ENCODE measurements at places on chromosomes 2 and 18.

DNA sequence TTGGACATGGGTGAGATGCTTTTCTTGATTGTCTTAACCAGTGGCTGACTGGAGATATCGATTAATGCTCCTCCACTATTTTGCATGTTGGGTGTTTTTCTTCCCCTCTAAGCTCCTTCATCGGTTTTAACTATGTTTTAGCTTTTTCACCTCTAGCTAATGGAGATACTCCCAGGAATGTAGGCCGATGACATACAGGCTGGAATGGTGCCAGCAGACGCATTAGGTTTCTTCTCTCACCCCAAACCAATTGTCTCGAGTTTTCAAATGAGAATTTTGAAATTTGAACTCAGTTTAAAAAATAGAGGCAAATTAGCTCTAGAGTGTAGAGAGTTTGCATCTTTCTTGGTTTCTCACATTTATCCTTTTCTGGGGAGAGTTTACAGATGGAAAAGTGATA lies 247.6 kb downstream of the RPRM start:
- DNase-seq = no peak

GRCh38 chr2:53275743-53276142 lies 491.9 kb upstream of the CHAC2 start:
- DNase-seq = no peak

GRCh38 chr2:231679908-231680284 lies 28.4 kb upstream of the PTMA start:
- DNase-seq = no peak

DNA sequence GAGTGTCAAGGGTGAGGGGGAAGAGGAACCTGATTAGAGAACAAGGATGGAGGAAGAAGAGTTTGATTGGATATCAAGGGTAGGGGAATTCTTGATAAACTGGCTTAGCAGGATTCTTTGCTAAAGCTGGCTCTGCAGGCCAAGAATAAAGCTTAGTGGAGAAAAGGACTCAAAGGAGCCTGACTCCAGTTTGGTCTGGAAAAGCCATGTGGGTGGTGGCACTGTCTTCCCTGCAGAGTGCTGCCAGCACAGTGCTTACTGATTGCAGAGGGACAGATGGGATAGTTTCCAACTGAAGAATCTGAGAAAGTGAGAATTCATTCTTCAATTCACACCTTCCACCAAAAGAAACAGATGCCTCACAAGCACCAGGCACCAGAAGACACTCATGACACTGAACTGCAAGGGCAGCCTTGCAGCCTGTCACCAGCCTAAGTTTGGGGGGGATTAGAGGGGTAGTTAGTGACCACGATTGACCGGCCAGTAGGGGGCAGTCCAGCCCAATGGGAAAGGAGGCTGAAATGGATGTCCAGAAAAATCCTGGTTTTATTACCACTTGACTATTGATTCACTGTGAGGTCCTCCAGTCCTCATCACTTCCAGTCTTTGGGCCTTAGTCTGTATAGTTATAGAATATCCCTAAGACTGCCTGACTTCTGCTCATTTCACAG lies 334.5 kb downstream of the SMAD2 start:
- no peak for DNase-seq

DNA sequence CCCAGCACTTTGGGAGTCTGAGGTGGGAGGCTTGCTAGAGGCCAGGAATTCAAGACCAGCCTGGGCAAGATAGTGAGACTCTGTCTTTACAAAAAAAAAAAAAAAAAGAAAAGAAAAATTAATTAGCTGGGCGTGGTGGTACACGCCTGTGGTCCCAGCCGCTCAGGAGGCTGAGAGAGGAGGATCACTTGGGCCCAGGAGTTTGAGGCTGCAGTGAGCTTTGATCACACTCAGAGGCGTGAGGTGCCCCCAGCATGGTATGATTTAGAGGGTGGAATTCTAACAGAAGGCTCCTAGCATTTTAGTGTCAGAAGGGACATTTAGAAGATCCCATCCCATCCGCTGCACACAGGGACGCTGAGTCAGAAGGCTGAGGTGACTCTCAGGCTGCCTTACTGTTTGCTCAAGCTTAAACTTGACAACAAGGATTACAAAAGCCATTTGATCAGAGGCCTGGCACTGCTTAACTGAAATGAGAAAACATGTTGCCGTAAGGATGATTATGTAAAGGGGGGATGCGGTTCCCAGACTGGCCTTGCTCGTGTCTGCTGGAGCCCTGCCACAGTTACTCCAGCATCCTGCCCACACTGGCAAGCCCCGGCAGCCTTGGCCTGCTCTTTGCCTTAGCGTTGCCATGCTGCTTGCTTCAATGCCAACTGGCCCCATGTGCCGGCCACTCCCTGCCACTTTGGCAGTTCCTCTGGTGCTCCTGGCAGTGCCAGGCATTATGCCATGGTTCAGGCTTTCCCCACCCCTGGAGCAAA lies 45.6 kb upstream of the SLC1A4 start:
- peak; percentile 46 for DNase-seq

DNA sequence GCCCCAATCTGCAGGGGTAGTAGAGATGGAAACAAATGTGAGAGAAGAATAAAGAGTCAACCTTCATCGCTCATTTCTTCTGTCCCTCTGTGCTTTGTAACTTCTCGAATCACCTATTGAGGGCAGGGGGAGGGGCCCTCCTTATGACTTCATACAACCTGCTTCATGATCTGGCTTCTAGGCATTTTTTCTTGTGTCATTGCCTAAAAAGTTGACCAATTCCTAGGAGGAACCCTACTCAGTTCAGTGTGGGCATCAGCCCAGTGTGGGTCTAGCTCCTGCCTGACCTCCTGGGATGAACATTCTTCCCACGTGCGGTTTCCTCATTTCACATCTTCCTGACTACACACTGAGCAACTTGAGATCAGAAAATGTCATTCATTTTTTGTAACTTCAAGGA lies 46.3 kb upstream of the CREB1 start:
- DNase-seq = no peak

DNA sequence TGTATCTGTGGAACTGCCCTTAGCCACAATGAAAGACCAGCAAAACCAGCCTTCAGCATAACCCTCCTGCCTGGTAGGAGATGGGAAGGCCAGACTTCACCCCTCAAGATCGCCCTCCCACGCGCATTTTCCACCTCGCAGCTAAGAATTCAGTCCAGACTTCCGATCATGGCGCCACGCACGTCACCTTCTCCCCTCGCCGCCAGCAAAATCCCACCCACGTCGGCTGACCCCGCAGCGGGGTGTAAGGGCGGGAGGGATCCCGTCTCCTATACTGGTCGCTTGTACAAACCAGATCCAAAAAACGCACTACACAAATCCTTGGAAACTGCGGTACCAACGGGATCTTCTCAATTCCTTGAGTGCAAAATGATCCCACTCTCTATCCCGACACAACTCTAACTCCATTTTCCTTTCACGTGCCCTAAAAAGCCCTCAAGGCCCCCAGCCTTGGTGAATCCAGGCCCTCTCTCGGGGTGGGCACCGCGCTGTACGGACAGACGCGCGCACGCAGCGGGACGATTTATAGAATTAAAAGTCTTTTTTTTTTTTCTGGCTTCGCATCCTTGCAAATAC lies 1.0 kb upstream of the BMPR2 start:
- peak; percentile 46 for DNase-seq

GRCh38 chr18:50397023-50397422 lies 22.2 kb downstream of the SKA1 start:
- no peak for DNase-seq

DNA sequence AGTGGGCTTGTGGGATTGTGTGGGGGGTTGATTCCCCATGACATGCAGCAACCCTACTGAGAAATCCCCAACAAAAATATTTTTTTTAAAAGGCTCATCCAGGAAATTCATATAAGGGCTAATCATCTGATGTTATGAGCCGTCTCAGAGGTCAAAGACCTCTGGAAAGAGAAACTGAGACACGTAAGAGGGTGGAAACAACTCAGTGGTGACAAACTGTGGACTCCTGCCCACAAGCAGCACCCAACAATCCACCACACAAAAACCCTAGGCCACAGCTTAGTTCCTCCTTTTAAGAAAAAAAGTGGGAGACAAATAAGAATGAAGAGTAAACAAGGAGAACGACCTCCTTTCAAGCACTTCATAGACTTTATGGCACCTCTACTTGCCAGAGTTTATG lies 1096.1 kb upstream of the NRXN1 start:
- DNase-seq = no peak

DNA sequence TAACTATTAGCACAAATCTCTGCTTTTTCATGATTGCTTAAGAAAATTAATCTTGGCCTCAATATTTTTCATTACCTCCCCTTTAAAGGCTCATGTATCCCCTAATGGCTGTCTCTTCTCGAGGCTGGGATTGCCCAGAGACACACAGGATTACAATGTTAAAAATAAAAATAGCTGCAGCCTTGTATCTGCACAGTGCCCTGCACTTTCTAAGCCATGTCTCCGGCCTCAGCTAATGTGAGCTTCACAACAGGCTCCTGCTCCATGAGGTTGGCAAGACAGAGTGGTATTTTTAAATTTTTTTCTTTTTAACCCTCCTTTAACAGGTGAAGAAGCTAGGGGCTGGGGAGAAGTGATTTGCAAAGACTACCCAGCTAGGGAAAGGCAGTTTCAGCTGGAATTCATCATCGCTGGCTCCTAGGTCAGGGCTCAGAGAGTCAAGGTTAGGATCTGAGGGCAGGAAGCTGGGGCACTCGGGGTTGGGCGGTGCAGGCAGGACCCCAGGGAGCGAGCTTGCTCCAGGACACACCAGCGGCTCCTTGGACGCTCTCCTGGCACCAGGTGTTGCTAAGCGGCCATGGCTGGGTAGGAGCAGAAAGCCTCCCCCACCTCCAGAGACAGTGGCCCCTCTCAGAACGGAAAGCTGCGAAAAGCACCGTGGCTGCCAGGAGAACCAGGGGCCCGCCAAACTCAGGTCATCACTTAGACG lies 135.6 kb downstream of the SMAD2 start:
- no peak for DNase-seq

DNA sequence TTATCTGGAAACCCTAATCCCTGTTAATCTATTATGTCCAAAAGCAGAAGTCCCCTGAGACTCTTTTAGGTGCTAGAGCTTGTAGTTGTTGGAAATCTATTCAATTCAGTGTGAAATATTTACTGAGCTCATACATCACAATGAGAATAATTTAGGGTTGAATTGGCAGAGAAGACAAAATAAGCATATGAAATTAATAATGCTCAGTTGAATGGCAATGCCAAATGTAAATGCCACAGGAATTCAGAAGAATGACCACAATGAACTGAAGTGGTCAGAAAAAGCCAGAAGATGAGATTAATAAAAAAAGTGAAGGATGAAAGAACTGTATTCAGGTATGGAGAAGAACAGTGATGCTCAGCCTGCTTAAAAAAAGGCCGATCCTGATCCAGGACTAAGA lies 8.0 kb upstream of the STAT4 start:
- no peak for DNase-seq

DNA sequence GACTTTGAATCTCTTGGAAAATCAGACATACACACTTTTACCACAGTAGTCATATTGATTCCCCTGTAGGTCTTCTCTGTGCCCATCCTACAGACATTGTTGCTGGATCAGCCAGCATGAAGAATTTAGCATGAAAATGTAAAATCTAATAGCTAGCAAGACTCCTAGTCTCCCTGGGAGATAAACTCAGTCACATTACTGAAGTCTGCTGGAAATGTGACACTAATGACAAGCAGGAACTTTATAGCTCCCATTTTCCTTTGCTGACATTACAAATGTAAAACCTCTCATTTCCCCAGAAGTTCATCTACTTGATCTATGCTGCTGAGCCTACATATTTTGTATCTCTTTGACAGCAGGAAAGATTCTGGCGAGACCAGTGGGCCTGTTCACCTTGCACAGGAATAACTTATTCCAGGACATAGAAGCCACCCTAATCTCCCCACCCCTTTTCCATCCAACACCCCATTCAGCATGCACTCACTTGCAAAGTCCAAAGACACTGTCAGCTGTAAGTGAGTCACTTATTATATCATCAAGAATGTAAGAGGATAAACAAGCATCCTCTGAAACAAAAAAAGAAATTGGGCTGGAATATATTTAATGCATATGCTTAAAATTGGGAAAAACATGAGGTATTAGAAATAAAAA lies 648.3 kb upstream of the PKDCC start:
- DNase-seq = no peak

DNA sequence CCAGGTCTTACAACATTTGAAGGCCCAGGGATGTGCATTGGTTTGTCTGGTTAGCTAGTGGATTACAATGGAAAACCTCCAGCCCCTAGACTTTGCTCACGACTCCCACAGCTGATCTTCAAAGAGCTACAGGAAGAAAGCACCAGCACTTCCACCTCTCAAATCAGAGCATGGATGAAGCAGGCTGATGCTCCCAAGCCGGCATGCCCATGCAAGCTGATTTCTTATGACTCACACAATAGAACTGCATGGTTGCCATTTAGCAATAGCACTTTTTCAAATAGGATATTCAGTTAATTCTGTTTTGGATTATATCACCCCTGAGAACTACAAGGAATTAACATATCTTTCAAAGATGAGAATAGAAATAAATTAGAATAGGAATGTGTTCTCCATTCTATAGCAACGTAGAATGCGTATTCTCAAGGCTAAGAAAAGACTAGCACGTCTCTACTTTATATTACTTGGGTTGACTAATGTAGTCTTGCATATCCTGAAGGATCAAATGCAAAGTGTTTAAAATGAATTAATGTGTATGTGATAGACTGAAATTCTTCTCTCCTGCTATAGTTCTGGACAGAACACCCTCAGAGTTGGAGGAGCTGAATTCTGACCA lies 292.4 kb downstream of the TRIB2 start:
- no peak for DNase-seq

- no peak for DNase-seq
Observed at GRCh38 chr2:222289278-222290160, 9.3 kb downstream of the PAX3 start.

- DNase-seq = no peak
Observed at GRCh38 chr2:26196683-26197418, 24.0 kb downstream of the GAREM2 start.

DNA sequence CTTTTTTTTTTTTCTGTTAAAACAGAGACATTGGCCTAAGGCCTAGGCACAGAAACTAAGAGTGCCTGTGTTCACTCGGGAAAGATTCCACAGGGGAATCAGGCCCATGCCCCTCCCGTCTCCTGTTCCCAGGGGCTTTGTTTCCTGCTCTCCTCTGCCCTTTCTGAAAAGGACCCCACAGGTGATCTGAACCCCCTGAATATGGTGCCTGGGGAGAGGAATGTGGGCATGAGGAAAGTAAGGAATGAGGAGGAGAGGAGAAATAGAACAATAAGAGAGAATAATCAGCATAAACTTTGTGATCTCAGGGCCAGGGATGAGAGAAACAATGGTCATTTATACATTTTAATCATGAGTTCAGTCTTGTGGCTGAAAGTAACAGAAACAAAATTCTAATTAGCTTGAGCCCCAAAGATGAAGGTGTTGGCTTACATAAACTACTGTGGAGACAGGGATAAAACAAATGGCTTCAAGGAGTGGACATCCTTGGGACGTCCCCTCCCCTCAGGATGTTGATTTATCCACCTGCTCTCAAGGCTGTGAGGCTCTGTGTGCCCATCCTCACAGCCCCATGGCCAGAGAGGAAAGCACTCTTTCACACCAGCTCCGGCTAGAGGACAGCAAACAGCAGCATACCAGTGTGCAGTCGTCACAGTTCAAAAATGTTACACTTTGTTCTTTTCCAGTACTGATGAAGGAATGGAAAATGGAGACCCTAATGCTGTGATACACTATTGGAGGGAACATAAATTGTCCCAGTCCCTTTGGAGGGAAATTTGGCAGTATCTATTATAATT lies 46.4 kb upstream of the MRPL33 start:
- no peak for DNase-seq

- no peak for DNase-seq
Observed at GRCh38 chr2:24512831-24513230, 21.8 kb downstream of the NCOA1 start.

Measured in thoracic aorta (tissue), 2 donors.